ENCODE measurements at places on chromosomes 1 and 21.

DNA sequence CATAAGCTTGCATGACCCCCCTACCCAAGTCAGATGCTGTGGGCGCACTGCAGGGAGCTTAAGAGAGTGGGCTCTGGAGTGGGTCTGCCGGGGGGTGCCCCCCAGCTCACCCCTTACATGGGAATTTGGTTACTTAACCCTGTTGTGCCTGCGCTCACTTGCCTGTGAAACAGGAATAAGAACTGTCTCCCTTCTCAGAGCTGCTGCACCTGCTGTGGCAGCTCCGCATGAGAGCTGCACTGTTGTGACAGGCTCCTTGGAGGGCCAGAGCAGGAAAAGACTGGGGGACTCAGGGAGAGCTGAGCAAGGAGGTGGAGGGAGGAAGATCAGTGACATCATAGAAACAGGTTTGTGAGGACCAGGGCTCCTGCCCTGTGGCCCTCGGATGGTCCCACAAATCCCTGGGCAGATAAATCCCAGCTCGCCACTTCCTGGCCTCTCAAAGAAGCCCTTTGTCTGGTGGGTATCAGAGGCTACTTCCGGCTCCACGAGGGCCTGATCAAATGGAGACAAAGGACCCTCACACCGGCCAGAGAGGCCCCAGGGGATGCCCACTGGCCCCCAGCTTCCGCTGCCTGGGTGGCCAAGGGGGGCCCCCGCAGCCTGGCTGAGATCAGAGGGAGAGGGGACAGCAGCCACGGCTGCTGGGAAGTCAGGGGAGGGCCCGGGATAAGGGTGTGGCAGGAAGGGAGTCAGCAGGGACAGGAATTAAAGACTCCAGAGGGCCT is 28.9 kb upstream of the LAPTM5 start:
- DNase-seq: peak; percentile 33

- no peak for DNase-seq
These were observed 72.3 kb downstream of the SCMH1 start for GRCh38 chr1:41169799-41170180.

DNA sequence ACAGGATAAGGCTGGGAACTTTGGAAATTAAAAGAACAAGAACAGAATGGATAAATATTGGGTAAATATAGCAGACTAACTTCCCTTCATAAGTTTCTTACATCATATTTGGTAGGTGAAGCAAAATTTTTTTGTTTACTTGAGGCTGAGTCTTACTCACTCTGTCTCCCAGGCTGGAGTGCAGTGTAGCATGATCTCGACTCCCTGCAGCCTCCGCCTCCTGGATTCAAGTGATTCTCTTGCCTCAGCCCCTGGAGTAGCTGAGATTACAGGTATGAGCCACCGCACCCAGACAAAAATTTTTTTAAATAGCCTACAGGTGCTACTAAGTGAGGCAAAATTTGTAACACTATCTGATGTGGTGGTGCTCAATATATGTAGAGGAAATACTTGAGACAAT is 50.7 kb downstream of the TM2D1 start:
- DNase-seq: no peak

GRCh38 chr1:92424381-92424780 is 62.3 kb downstream of the GFI1 start:
- DNase-seq: no peak

- DNase-seq: no peak
These were observed 10.9 kb downstream of the NRDC start for GRCh38 chr1:51867479-51868232.

DNA sequence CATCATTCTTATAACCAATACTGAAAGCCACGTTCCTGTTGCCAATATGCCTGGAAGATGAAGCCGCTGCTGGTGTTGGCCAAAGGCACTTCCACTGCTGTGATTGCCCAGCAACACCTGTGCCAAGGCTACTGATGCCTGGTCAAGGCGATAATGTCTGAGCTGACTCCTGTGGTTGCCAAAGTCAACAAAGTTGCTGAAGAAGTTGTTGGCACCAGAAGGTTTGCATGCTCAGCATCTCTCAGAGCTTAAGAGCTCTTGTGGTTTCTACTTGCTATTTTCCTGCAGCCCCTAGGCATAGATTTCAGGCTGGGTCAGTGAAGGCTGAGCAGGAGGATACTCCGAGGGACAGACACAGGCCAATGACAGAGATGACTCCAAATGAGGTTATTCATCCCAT is 63.4 kb upstream of the RAB3GAP2 start:
- no peak for DNase-seq

DNA sequence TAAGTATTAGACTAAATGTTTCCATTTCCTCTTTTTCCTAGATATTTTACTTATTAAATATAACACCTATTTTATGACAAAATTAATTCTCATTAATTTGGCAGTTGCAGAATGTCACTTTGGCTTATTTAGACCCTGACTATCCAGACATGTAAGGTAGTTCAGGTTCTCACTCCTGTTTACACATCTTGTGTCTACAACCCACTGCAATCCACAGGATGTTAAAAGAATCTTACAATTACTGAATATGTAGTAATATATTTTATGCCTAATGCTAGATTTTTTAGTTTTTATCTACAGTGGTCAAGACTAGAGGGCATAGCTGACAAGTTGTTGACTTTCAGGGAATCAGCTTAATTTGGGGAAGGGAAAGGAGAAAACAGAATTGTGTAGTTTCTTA is 346.7 kb downstream of the USP25 start:
- DNase-seq: no peak

DNA sequence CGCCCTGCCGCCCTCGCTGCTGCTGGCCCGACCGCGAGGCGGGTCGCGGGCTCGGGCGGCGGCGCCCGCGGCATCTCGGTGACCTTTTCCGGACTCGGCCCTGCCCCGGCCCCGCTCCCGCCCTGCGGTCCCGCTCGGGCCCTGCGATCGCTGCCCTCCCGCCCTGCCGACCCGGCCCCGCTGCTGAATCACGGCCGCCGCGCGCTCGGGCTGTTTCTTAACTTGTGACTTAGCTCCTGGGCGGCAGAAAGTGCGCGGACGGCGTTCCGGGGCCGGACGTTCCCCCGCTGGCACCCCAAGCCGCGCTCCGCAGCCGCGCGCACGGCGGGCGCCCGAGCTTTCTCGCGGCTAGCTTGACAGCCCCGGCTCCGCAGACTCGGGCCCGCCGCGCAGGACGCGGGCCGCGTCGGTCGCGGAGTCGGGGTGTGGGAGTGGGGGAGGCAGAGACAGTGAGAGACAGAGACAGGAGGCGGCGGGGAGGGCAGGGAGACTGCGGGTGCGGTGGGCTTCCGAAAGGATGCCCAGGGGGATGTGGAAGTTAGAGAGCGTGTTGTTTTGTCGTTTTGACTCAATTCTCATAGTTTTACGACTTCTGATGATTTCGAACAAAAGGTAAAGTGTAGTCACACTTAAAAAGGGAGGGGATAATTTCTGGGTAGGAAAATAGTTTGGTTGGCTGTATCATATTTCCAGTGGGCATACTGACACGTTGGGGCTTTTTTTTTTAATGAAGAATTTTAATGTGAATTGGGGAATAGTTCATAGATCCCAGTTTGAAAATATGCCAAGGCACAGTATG is 49.8 kb downstream of the PRDM2 start:
- DNase-seq: peak; percentile 90

DNA sequence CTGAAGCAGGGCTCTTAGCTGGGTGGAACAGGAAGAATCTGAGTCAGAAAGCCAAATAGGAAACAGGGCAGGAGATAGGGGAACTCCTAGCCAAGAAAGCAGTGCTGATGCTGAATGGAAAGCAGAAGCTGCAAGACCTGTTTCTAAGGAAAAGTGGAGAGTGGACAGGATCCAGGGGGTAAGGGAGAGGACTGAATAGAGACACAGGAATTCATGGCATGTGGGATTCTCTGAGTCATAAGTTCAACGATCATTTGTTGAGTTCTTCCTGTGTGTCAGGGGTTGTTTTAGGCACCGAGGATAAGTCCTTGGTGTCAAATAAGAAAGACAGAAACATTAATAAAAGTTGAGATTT is 153.8 kb upstream of the FGGY start:
- peak; percentile 47 for DNase-seq

DNA sequence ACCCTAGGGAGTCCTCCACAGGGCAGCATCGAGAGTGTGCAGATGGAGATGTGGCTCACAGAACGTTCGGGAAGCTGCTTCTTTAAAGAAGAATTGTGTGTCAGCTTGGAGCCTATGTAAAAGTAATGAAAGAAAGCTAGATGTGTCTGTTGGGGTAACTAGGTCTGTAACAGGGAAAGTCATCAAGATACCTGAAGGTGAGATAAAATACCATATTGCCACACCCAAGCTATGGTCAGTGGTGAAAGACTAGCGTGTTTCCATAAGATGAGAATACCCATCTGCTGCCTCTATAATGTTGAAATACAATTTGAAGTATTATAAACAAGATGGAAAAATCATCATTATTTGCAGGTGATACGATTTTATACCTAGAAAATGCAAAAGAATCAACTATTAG is 17.5 kb downstream of the RCAN1 start:
- no peak for DNase-seq

- no peak for DNase-seq
These were observed 244.4 kb downstream of the MATN1 start for GRCh38 chr1:30478799-30479563.

GRCh38 chr1:17120962-17121837 is 1.9 kb upstream of the PADI2 start:
- no peak for DNase-seq

- no peak for DNase-seq
These were observed 3.0 kb downstream of the RRP1 start for GRCh38 chr21:43792406-43792805.

- DNase-seq: no peak
These were observed 55.3 kb downstream of the SETD4 start for GRCh38 chr21:36005018-36005417.

DNA sequence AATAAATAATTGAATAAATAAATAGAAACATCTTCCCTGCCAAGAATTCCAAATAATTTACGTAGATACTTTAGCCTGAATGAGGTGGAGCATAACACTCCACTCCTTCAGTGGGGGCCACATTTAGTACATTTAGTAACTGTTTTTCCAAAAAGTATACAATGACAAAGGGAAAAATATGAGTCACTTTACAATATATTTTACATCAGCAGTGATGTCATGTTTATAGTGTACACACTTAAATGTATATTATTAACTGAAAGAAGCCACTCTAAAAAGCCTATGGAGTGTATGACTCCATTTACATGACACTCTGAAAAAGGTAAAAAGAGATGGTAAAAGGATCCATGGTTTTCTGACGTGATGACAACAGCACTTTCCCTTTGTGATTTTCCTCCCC is 344.5 kb upstream of the GREM2 start:
- DNase-seq: no peak

DNA sequence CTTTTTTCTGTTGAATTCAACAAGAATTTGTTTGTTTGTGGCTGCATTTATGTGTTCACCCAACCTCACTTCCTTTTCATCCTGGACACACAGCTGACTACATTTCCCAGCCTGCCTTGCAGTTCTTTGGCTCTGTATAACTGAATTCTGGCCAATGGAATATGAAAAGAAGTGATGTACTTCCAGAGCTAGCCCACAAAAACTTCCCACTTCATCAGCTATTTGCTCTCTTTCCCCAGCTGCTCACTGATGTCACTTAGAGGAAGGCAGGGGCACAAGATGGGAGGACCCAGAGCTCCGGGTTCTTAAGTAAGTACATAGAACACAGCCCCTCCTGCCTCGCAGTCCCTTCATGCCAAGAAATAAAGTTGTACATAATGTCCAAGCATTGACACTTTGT is 235.0 kb upstream of the FGGY start:
- peak; percentile 62 for DNase-seq

- DNase-seq: no peak
These were observed 10.0 kb upstream of the B4GALT3 start for GRCh38 chr1:161187311-161187710.

DNA sequence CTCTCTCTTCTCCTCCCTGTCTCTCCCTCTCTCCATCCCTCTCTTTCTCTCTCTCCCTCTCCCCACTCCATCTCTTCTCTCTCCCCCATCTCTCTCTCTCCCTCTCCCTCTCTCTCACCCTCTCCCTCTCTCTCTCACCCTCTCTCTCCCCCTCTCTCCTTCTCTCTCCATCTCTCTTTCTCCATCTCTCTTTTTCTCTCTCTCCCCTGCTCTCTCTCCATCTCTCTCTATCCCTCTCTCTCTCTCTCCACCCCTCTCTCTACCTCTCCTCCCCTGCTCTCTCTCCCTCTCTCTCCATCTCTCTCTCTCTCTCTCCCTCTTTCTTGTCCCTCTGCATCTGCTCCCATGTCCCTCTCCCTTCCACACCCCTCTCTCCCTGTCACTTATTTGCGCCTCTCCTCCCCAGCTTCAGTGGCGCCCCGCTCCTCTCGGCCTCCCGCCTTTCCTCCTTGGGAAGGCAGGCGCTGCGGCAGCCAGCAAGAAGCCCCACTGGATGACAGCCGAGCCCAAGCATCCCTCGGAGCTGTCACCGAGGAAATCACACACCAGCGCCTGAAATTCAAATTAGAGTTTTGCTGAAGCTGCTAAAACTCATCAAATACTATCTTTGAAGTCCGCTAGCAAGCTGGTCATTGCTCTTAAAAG is 15.3 kb upstream of the EPHA8 start:
- DNase-seq: no peak

GRCh38 chr1:59393211-59394180 is 96.6 kb downstream of the FGGY start:
- DNase-seq: peak; percentile 50

- DNase-seq: peak; percentile 89
These were observed 19.5 kb downstream of the RCAN1 start for GRCh38 chr21:34595457-34595856.

- peak; percentile 72 for DNase-seq
These were observed 11.0 kb upstream of the TNFRSF8 start for GRCh38 chr1:12052008-12052573.

- no peak for DNase-seq
These were observed 108.0 kb upstream of the TRABD2B start for GRCh38 chr1:48105165-48105564.

DNA sequence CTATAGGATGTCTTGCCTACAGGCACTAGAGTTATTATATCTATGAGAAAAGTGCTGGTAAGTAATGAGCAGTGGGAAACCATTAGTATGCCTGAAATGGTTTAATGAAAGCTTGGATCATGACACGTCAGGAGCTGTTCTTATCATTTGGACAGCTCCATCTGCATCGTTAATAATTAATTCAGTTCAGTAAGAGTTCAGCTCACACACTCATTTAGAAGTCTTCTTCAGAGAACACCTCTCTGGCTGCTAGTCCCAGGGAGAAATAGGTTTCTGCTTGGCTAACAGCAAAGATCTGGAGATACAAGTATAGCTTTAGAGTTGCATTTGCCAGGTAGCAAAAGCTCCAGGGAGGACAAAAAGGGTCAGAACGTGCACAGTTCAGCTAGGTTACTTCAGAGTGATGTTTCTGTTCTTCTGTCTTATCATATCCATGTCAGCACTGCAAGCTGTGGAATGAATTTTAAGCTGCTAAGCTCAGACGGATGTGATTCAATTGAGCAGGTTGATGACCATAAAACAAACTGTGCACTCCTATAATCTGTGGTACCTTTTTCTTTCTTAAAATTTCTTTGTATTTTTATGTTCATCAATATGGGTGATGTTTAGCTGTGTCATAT is 173.6 kb downstream of the ADGRL2 start:
- peak; percentile 52 for DNase-seq

GRCh38 chr1:232890340-232890943 is 60.0 kb upstream of the NTPCR start:
- DNase-seq: no peak

- no peak for DNase-seq
These were observed 149.2 kb downstream of the ACTL8 start for GRCh38 chr1:17904290-17904689.

GRCh38 chr1:65230731-65231481 is 78.4 kb upstream of the DNAJC6 start:
- DNase-seq: no peak

Data from small intestine (tissue), 16 donors.